ENCODE measurements at places on chromosomes 11 and 22.

- DNase-seq = no peak
Measured at GRCh38 chr22:30742291-30743256, 47.9 kb downstream of the OSBP2 start.

- no peak for DNase-seq
Measured at GRCh38 chr22:39231197-39231950, 13.4 kb downstream of the PDGFB start.

DNA sequence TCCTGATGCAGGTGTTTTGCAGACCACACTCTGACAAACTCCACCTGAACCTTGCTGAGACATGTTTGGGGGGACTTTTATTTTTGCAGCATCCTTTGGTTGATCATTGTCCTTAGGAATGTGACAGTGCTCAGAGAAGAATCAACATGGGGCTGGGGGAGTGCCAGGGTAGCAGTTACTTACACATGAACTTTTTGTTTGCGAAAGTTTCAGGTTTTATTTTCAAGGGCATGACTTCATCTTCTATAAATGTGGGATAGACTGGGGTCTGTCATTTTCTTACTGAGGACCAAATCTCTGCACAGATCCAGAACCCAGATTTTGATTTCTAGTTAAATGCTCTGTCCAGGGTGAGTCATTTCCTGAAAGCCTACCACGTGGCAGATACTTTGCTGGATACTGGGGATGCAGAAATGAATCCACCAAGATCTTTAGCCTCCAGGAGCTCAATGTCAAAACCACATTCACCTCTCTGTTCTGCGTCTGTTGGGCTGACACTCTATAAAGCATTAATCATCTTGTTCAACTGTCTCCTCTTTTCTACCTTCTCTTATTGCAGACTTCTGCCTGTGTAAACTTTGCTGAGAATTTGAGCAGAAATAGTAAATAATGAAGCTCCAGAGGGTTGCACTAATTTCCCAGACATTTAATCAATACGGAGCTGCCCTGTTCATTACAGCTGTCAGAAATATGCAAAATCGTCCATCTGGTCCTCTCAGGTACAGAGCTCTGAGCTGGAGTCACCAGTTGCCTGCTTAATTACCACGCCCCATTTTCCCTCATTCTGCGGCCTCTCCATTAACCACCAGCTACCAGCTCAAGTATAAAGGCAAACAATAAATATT is 387.9 kb downstream of the MIAT start:
- no peak for DNase-seq

DNA sequence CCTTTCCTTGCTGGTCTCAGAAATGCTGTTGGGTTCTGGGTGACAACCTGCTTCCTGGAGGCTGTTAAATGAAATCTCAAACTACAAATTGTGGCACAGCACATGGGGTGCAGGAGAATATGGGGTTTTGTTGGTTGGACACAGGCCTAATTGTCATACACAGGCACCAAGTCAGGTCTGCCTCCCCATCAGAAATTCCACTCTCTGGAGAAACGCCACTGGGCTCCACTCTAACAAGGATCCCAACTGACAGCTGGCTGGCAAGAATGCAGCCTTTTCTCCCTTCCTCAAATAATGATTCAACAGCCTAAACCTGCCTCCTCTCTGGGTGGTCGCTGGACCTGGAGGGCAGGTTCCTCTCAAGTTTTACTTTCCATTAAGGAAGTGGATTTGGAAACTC is 177.8 kb upstream of the NARS2 start:
- DNase-seq = no peak

GRCh38 chr11:3197044-3197695 is 21.4 kb downstream of the MRGPRG start:
- DNase-seq = no peak

All from stimulated activated CD8-positive, alpha-beta memory T cell treated with anti-CD3 and anti-CD28 coated beads, Interleukin-2, amount 100 ng/mL, for 1 hour (primary cell).